ENCODE measurements at places on chromosomes 12 and 14. TPM values are rescaled to one million over a fixed set of nuclear protein-coding genes. Genes with fewer than 3 reads are reported as not detected.

Gene EEF1AKMT3
- total RNA-seq: 6.1 TPM

Gene LTBP2
- 16.4 TPM for total RNA-seq

Gene MANSC4
- total RNA-seq: not detected

Gene BCAT1
- total RNA-seq: 11.2 TPM

Gene ALDH1L2
- 3.3 TPM for total RNA-seq

Gene MGST1
- 785 TPM for total RNA-seq

Gene TMEM121
- total RNA-seq: 3.2 TPM

Gene TAS2R9
- total RNA-seq: not detected

Gene KRT78
- total RNA-seq: not detected

Gene DDX23
- total RNA-seq: 88.3 TPM

Gene GDF3
- not detected for total RNA-seq

Gene RERGL
- not detected for total RNA-seq

Gene PTPRR
- 0.17 TPM for total RNA-seq

Gene C3AR1
- not detected for total RNA-seq

Gene CCDC197
- total RNA-seq: not detected
